Astrocyte of the hippocampus (primary cell): ENCODE measurements at places on chromosomes 4 and X.
A peak's percentile ranks its signal among the peaks of the same experiment; 100 is the strongest.

GRCh38 chrX:38052096-38052495 lies 45.7 kb downstream of the SYTL5 start:
- DNase-seq = peak; percentile 57

DNA sequence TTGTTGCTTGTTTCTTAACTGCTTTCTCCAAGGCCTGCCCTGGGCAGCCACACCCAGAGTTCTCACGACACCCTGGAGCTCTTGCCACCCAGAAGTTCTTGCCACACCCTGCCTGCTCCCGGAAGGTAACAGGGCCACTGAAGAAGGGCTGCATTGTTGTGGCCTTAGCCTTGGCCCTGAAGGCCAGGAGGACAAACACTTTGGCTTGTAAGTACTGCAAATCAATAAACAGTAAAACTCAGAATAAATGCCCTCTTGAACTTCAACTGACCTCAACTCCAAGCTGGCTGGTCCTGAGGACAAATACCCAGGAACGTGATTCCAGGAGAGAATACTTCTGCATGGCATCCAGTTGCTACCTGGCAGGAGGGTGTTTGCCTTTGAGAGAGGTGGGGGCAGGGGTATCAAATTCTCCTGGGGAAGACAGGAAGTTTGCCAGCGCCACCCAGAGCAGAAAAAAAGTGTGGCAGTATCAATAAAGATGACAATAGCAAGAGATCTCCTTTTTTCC lies 54.1 kb downstream of the TLR10 start:
- DNase-seq = peak; percentile 11

DNA sequence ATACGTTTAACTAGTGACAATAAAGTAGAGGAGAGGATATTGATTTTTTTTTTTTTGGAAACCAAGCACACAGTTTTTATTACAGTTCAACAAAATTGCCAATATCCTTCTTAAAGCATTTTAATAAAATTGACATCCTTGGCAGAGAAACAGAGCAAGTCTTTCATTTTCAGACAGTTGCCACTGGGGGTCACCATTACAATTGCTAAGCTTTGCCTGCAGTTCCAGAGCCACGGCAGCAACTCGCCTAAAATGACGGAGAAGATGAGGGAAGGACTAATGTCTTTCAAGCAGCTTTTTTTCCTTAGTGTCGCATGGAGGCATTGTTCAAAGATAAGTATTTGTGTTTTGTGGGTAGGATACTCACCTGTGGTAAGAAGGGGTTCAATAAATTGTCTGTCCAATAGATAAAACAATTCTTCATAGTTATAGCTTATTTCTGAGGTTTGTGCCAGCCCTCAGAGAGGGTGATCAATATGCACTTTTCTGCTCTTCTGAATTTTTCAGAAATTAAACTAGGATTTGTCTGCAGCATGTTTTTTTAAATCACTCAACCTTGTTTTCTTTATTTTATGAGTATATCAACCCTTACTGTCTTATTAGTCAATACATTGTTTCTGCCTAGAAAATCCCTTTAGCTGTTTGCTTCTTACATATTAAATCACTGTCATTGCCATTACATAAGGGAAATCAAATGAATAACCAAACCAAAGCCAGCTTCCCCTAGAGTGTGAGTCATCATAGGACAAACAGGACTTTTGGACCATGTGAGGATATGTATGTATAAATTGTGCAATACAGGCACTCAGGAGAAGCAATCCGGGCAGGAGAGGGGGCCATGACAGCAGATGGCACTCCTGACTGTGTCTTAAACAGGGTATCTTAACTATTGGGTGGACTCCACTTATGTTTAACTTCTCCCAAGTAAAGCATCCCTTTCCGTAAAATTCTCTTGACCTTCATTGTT lies 508.1 kb upstream of the ARX start:
- peak; percentile 55 for DNase-seq

DNA sequence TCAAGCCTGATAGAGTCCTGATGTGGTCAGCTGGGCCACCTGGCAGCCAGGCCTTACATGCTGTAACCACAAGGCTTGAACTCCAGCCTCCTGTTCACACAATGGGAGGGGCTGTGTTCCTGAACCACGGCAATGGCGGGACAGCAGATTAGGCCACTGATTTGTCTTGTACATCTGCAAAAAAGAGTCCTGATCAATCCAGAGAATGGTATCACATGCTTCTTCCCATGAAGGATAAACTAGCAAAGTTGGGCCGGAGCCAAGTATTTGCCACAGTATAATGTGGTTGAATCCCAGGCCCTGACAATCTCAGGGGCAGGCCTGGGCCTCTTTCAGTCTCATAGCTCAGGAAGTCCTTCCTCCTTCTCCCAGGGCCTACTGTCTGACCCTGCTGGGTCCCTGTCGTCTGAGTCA lies 2182.5 kb upstream of the AGA start:
- DNase-seq = peak; percentile 77

GRCh38 chr4:124810827-124811226 lies 98.3 kb upstream of the ANKRD50 start:
- DNase-seq = peak; percentile 21

DNA sequence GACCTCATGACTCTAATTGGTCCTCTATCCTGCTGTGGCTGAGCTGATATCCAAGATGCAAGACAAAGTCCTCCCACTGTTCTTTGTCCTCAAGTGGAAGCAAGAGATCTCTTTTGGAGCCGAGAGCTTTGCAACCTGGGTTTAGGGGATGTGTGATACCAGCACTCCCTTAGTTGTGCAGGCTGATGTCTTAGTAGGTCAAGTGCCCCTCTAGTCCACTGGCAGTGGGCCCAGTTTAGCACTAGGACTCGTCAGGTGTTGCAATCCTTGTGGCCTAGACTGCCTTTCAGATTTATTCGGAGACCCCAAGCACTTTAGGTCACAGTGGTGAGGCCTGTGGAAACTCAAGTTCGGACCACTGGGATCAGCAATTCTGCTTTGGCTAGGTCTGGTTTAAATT lies 64.0 kb downstream of the GPRASP3 start:
- DNase-seq = no peak

- no peak for DNase-seq
Measured at GRCh38 chr4:5052726-5053425, 1.6 kb downstream of the STK32B start.

GRCh38 chr4:168514249-168514852 lies 17.5 kb downstream of the PALLD start:
- peak; percentile 53 for DNase-seq

GRCh38 chr4:94135701-94136100 lies 72.0 kb upstream of the SMARCAD1 start:
- no peak for DNase-seq

DNA sequence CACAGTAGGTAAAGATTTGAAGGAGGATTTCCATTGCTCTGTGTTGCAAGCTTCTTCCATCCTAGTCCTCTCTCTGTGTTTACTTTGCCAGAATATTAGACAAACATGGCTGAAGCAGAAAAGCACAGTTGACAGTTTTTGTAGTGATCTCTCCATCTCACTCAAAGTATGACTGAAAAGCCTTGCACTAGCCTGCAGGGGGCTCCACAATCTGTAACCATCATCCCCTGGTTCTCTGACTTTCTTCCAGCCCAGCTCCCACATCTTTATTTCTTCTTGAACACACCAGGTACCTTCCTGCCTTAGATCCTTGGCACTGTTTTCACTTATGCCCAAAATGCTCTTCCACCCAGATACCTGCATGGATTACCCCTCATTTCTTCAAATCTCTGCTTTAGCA lies 34.1 kb upstream of the HHIP start:
- DNase-seq = no peak

GRCh38 chrX:104284507-104284906 lies 29.8 kb upstream of the ESX1 start:
- DNase-seq = no peak

DNA sequence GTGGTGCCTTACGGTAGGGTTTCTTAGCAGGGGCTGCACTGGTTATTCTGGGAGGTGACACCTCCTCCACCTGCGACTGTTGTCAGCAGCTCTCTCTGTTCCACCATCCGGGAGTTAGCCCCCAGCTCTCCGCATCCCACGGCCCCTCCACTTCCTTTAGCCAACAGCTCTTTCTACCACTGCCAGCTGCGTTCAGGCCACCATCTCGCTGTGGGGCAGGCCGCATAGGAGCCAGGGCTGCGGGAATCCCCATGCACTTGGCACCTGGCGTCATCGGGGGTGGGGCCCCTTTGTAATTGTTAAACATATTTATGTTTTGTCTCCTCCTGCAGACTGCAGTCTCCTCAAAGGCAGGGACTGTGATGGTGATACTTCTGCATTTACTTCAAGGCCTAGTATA lies 480.2 kb downstream of the SMARCA1 start:
- no peak for DNase-seq

GRCh38 chr4:151489462-151490203 lies 80.7 kb downstream of the FHIP1A start:
- DNase-seq = no peak

DNA sequence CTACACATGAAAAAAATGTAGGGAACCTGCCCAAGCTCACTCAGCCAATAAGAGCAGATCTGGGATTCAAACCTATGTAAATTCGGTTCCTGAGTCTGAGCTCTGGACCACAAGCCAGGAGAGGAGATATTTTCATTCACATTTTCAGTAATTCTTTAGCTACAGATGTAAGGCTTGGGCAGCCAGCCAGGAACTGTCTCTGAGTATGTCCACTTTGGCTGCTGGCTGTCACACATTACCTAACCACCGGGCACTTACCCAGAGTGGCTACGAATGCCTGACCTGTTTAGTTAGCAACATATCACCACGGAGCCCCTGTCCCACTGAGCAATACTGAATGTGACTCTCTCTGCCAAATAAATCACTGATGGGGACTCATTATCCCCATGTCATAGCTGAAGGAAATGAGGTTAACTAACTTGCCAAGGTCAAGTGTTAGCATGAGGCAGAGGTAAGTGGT lies 15.3 kb downstream of the USP46 start:
- peak; percentile 87 for DNase-seq

- no peak for DNase-seq
Measured at GRCh38 chr4:16843831-16844508, 54.5 kb downstream of the LDB2 start.

DNA sequence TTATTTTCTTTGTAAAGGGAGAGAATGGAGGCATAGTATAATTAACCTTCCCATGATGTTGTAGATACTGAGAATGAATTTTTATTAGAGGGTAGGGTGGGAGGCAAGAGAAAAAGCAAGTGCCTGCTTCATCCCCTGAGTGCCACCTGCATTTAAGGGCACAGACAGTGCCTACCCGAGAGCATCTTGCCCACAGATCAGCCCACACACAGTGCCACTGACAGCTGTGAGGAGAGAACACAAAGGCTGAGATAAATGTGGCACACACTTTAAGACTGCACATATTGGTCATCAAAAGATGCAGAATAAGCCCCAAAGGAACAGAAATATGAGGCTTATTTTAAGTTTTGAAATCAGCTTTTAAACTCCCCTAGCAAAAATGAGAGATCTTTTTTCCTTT lies 250.8 kb downstream of the SLC39A8 start:
- DNase-seq = no peak

GRCh38 chrX:91122151-91122694 lies 312.4 kb upstream of the PABPC5 start:
- no peak for DNase-seq

DNA sequence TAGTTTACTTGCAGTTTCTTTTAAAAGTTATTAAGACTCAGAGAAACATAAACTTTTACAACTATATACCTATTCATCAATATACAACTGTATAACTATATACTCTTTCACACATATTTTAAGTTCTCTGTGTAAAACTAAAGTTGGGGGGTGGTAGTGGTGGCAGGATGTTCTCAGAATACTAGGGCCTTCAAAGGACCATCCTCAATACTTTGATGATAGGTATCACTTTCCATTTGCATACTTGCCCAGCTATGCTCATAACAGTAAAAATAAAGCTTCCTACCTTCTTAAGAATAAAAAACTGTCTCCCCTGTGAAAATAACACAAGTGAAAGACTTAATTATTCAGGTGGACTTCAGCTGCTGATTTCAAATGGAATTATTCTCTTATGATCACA lies 2.9 kb upstream of the GALNT7 start:
- no peak for DNase-seq

GRCh38 chr4:107853444-107854355 lies 29.0 kb downstream of the SGMS2 start:
- no peak for DNase-seq
